Activated naive CD4-positive, alpha-beta T cell (primary cell): ENCODE measurements at places on chromosomes 7 and 10.

DNA sequence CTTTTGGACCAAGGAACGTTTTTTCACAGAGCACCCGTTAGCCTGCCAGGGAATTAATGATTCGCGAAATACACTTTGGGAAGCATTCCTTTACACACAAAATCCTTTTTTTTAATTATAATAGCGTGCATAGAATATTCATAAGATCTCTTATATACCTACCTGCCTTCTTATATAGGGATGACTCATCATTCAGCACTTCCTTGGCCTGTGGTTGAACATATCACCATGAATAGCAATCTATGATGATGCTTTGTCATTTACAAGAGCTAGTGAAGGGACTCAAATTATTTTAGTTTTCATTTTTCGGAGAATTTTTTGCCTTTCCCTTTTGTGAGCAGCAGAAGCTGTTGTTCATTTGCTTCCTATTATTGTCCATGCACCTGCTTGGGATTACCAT lies 97.0 kb downstream of the CDH23 start:
- no peak for DNase-seq

GRCh38 chr7:156223935-156224832 lies 411.9 kb upstream of the SHH start:
- DNase-seq = no peak

GRCh38 chr7:102012941-102013461 lies 195.6 kb downstream of the CUX1 start:
- DNase-seq = no peak

DNA sequence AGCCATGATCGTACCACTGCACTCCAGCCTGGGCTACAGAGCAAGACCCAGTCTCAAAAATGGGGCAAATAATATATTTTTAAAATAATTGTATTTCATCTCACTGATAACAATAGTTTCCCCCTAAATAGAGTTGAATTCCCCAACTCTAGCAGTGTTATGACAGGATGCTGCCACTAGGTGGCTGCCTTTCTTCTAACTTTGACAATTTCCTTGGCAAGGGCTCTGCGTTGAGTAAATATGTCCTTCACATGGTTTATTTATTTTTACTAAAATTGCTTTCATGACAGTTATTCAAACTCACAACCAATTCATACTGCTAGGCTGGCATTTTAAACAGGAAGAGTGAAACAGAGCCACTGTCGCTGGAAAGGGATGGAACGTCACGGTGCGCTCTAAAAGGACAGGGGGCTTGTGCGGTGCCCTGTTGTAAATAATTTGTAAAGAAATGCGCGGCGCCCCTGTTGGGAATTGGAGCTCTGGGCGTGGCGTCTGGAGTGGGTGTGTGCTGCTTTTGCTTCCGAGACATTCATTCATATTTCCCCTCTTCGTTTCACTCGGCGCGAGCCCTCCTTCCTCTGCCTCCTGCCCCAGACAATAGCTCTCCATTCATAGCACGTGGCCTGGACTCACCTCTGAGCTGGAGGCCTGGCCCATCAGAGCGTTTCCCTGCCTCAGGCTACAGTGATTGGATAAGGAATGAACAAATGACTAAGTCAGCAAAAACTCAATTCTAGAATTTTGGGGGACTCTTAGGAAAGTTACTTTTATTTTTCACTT lies 20.5 kb upstream of the PITRM1 start:
- DNase-seq = no peak

DNA sequence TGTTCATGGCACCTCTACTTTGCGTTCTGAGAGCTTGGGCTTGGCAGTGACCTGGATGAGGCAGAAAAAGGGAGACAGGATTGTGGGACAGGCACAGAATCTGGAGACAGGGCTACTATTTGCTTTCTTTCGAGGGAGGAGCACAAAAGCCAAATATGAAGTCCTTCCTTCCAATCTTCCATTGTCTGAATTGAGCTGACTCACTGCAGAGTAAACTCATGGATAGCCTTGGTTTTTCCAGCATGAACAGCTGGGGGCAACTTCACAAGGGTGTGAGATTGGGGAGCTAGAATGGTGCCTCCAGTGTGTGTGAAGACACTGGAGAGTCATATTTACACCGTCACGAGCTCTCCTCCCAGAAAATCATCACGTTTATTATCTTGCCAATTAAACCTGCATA lies 55.6 kb upstream of the NRP1 start:
- DNase-seq = no peak

GRCh38 chr10:102615361-102615760 lies 28.9 kb upstream of the TRIM8 start:
- DNase-seq = no peak

GRCh38 chr7:157000741-157001653 lies 9.5 kb downstream of the MNX1 start:
- no peak for DNase-seq

GRCh38 chr7:138491612-138492386 lies 31.7 kb downstream of the TRIM24 start:
- no peak for DNase-seq

DNA sequence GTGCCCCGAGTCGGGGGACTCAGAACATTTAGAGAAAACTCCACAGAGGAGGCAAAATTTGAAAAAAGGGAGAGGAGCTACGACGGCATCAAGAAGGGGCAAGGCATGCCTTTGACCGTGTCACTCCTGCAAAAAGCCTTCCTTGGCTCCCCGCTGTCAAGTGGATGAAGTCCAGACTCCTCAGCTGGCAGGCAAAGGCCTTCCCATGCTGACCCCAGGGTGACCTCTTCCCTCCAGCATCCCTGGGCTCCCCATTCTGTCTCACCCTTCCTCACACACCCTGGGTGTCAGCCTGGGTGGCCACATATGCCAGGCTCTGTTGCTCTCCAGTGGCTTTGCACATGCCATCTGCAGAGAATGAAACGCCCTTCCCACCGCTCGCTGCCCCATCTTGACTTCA lies 88.4 kb upstream of the ZMIZ1 start:
- no peak for DNase-seq

DNA sequence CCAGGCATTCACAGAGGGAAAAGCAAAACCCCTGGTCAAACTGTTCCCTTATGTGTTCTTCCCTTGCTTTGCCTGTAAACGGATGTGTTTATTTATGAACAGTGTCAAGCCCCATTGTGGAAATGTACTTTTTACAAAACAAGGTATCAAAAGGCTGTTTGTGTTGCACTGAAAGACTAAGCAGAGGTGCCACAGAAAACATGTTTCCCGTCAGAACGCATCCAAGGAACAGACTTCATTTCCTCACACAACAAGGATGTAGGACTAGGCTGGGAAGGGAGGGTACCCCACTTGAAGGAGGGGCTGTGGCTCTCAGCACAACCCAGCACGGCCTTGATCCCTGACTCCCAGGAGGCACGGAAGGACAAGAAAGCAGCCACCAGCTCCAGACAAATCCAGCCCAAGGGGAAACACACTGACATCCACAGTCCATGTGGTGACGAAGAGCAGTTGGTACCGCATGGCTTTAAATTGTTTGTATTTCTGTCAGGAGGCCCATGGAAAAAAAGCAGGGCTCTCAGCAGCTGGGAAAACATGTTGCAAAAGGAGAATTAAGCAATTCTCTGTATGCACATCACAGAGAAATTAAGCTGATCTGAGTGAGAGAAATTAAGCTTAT lies 85.6 kb downstream of the RNF216 start:
- DNase-seq = no peak

GRCh38 chr10:80066809-80067208 lies 11.7 kb upstream of the TMEM254 start:
- DNase-seq = no peak

DNA sequence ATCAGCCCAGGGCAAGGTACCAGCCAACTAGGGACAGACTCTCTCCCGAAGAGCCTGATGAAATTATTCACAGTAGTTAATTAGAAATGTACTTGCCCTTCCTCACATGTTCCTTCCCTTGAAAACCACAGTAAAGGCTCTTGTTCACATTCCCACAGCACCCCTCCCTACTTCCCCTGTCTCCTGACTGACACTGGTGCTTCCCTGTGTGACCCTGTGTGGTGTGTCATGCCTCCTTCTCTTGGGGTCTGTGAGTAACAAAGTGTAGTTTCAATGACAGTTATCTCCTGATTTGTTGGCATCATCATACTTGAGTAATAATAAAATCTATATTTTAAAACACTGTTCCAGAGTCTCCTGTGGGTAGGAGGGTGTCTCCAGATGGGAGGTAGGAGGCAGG lies 209.7 kb downstream of the ABCA13 start:
- DNase-seq = no peak

GRCh38 chr10:43071865-43072650 lies 4.8 kb upstream of the RET start:
- DNase-seq = no peak

GRCh38 chr7:30255064-30255769 lies 29.2 kb upstream of the ZNRF2 start:
- DNase-seq = no peak

DNA sequence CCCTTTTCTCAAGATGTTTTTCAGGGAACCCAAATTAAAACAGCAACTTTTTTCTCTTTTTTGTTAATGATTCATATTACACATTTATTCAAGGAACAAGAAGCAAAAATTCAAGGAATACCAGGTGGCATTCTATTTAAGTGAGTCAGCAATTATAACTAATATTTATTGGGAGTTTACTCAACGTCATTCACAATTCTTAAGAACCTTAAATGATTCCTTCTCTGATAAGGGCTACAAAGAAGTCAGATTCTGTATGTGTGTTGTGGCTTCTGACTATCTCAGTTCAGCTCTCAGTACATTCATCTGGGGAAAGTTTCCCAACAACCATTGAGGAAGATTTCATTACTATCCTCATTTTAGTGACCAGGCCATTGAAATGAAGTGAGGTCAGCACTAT lies 470.7 kb upstream of the AKR1E2 start:
- no peak for DNase-seq

DNA sequence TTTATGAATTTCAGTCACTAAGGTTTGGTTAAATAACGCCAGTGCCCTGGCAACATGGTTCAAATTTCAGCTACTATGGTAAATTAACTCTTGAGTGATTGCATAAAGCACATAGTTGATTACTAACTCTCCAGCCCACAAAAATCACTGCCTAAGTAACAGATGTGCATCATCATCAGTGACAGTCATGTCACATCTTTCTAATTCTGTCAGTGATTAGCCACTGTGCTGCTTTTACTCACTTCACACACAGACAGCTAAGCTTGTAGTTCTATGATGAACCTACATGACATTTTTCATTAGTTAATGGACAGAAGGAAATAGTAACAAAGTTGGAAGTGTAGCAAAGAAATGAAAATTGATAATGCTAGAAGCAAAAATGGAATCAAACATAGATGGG lies 108.9 kb downstream of the DNAH11 start:
- no peak for DNase-seq

DNA sequence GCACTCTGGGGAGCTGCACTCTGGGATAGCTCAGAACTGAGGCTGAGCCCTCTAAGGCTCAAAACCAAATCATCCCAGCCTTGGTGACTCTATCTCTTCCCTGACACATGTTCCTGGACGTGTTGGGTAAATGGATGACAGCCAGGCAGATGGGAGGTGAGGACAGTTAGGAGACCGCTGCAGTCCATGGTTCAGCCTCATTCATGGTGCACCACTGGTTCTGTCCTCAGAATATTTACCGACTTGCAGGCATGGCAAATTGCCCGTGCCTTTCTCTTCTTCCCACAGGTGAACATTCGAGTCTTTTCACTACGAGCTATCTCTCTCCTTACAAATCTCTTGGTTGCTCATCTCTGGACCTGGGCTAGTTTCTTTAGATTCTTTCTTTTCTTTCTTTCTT lies 80.3 kb upstream of the EFCAB10 start:
- no peak for DNase-seq

GRCh38 chr10:71779641-71780040 lies 6.3 kb upstream of the VSIR start:
- no peak for DNase-seq

- no peak for DNase-seq
Observed at GRCh38 chr10:133277277-133277992, 767 bp upstream of the ADAM8 start.

DNA sequence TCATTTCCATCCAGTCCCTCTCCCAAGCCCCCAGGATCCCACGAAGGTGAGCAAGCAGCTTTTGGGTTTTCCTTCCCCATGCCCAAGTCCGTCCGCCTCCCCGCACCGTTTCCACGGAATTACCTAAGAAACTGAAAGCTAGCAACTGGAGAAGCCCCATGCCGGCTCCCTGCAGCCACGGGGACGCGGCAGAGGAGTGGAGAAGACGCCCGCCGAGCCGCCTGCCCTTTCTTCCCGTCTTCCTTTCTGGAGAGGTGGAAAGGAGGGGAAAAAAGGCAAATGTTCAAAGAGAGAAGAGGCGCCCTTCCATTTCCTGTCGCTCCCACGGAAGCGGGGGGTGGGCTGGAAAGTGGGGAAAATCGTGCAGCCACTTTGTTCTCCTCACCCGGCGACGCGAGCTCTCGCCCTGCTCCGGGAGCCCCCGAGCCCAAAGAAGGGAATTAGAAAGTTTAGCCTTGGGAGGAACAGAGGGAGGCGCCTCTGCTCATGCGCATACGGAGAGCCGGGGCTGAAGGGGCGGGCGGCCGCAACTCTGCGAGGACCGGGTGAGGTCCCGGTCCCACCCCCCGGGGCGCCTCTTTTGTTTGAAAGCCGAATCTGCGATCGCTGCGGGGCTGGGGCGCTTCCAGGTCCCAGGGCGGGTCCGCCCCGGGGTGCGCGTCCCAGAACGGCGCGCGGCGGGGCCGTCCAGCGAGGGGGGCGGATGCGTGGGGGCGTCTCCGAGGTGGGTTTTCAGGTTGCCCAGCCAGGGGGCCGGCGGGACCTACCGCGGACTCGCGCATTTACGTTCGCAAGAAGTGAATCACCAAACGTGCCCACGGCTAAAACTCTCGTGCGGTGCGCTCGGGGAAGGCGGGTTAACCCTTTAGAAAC lies at the start of gene LAMB1:
TSS of gene LAMB1 (minus strand) at position 436 of the 873 bp plus-strand sequence. CDS start at position 160, 276 bp downstream.
- DNase-seq = no peak

DNA sequence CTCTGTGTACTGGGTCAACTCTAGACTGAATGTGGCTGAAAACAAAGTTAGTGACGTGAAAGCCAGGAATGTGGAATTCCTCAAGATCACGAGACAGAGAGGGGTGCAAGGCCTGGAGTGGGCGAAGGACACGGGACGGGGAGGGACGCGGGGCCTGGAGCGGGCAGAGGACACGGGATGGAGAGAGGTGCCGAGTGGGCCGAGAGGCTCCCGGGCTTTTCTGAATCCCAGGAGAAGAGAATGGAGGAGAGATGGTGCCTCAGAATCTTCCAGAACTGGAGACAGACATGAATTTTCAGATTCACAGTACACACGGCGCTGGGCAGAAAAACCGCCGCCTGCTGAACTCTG lies 50.6 kb upstream of the PRKAR1B start:
- DNase-seq = no peak

DNA sequence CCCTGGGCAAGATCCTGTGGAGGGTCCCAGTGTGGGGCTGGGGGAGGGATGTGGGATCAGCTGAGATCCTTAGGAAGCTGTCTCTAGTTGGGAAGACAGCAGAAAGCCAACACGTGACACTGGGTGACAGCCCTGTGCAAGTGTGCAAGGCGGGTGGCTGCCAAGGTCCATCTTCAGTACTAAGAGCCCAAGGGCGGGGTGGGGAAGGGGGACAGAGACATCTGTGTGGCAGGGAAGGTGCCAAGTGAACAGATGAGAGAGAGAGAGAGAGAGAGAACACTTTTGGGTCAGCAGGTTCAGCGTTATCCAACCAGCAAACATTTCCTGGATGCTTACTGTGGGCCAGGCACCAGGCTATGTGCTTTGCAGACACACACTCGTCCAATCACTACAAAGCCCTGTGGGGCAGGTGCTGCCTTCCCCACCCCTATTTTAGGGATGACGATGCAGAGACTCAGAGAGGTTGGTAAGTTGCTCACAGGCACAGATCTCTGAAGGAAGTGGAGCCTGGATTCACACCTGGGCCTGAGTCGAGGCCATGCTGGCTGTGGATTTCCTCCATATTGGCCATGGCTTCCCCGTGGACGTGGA lies 135.7 kb downstream of the GRK5 start:
- DNase-seq = no peak

- DNase-seq = no peak
Observed at GRCh38 chr10:80542053-80542452, 4.4 kb downstream of the SH2D4B start.
